ENCODE measurements at places on chromosomes 5 and 9.

DNA sequence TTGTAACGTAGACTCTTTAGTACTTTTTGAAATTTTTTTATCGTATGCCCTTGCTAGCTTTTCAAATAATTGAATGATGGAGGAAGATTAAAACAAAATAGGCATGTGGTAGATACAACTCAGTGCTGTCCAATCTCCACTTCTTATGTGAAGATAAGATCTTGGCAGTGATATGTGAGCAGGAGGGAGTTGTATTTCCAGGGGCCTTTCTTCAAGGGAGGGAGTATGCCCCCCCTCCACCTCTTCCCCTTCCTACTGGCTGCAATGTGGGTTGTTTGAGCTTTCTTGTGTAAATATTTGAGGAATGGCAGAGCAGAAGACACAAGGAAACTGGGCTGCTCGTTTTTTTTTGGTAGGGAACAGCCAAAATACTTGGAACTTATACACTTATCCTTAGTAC lies 374.9 kb downstream of the PSAT1 start:
- DNase-seq = no peak

- DNase-seq = no peak
Observed at GRCh38 chr5:61599370-61600122, 267.5 kb downstream of the ZSWIM6 start.

DNA sequence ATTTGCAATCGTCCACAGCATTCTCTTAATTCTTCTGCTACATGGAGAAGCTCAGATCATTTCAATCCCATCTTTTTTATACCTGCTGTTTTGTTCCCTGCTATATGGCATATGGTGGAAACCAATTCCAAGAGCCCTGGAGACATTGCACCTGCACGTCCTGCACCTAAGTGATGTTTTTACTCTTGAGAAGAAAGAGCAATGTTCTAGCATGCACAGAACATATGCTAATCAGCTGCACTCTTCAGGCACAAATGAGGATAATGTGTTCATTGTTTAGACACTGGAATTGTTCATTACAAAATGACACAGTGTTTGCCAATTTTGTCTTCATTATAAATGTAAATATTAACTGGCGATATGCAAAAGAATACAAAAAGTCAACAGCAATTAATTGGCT lies 935.8 kb downstream of the TLE4 start:
- no peak for DNase-seq

- DNase-seq = no peak
Observed at GRCh38 chr9:131590449-131590848, 45.1 kb downstream of the PRRT1B start.

DNA sequence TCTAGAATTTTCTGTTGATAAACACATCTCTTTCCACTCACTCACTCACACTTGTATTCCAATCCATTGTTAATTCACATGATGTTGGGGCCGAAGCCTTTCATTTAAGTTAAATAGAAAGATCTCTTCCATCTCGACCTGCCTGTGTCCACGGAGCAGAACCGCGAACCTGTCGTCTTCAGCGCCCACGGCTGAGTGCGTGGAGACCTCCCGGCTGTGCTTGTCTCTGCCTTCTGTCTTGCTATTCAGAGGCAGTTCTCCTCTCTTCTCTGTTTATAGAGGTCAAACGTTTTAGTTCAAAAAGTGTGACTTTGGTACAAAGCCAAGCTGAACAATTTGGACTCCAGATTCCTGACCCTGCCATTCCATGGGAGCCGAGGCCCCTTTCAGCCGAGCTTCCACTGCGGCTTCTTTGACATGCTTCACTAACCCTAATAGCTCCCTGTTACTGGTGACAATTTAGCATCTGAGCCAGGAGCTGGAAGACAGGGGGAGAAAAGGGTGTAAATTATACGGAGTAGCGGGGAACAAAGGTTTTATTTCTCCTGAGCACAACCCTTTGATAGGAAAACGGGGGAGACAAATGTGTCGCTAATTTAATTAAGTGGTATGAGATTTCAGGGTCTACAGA lies 314.4 kb upstream of the IRX4 start:
- no peak for DNase-seq

- DNase-seq = no peak
Observed at GRCh38 chr5:172827841-172828240, 6.2 kb upstream of the ERGIC1 start.

GRCh38 chr5:76716456-76717157 lies 681 bp downstream of the F2R start:
- DNase-seq = no peak

GRCh38 chr9:95067897-95068296 lies 249.6 kb downstream of the FANCC start:
- DNase-seq = no peak

GRCh38 chr9:122246666-122247065 lies 17.9 kb upstream of the LHX6 start:
- no peak for DNase-seq

DNA sequence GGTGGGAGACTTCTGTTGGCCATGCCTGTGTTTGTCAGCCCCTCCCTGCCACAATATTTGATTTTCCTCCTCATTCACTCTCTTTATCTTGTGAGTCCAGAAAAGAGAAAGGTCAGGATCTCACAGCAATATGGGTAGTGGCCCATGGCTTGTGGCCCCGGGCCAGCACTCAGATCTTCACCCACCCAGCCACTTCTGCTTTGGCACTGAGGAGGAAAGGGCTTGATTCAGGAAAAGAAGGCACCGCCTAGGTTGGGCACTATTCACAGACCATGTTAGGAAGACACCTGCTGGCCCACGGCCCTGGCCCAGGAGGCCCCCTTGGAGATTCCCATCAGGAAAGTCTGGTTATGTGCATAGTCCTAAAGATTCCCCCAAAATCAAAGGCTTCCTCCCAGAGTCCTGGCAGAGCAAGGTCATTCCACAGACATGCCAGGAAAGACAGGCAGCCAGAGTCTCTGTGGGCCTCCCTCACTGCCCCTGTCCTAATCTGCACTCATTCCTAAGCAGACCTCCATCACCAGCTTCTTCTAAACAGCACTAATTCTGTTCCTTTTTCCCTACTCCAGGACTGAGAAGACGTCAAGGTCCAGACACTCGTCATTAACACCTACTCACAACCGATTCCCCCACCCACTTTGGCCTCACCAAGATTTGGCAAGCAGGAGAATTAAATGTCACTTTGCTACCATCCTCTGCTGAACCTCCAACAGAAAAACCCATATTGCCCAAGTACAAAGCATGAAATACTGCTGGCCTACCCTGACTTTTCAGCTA lies 179.3 kb downstream of the DEPDC1B start:
- no peak for DNase-seq

DNA sequence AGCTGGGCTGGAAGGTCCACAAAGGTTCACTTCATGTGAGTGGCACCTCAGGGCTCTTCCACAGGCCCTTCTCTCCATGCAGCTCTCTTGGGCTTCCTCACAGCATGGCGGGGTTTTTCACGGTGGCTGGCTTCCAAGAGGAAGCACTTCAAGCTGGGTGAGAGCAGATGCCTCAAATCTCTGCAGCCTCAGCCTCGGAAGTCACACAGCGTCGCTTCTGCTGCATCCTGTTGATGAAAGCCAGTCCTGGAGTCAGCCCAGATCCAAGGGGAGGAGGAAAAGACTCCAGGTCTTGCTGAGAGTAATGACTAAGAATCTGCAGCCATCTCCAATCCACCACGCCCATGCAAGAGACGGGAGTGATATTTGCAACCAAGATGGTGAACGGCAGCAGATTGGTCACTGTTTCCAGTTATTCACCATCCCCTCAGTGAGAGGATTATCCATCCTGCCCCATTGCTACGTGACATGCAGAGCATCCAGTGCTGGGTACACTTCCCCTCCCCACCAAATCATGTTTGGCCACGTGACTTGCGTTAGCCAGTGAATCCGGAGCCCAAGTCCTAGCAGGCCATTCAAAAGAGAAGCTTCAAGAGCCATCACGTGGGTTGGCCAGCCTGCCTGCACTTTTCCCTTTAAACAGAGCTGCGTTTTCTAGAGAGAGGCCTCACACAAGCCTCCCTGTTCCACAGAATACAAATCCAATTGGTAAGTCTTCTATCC lies 173.9 kb downstream of the C9orf50 start:
- DNase-seq = no peak

DNA sequence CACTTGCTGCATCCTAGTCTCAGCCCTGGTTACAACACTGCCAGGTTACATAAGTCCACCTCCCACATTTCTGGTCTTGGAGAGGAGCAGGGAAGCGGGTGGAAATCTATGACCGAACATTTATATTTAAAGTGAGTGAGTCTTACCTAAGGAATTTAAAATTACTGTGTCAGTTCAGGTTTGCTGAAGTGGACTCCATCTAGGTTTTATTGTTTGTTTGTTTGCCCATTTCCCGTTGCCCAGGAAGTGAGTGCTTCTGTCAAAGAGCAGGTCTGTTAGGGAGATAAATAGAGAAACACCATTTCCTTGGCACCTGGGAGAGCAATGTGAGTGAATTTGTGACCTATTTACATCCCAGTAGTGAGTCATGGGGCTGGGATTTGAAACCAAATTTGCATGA lies 179.5 kb downstream of the KIF4B start:
- DNase-seq = no peak

- DNase-seq = no peak
Observed at GRCh38 chr9:84278130-84278529, 62.4 kb downstream of the SLC28A3 start.

Data from ACHN (cell line).